ENCODE measurements at places on chromosomes 11 and 22.
A peak's percentile ranks its signal among the peaks of the same experiment; 100 is the strongest.

- no peaks in the 10 kb centered on the region for H3K36me3 ChIP-seq
- H3K27ac ChIP-seq = no peak overlapping the region
- peaks cover 72% of the 10 kb centered on the region for H3K27me3 ChIP-seq
- H3K4me3 ChIP-seq = peak overlapping the region; percentile 53
- peaks cover 11% of the 10 kb centered on the region for H3K4me1 ChIP-seq
Observed at GRCh38 chr11:6319001-6319703, 1.1 kb downstream of the CAVIN3 start.

GRCh38 chr11:127567237-127567932 is 566.8 kb upstream of the KIRREL3 start:
- H3K4me3 ChIP-seq = no peak overlapping the region
- H3K36me3 ChIP-seq = no peaks in the 10 kb centered on the region
- no peaks in the 10 kb centered on the region for H3K27me3 ChIP-seq
- no peak overlapping the region for H3K27ac ChIP-seq
- no peaks in the 10 kb centered on the region for H3K4me1 ChIP-seq

DNA sequence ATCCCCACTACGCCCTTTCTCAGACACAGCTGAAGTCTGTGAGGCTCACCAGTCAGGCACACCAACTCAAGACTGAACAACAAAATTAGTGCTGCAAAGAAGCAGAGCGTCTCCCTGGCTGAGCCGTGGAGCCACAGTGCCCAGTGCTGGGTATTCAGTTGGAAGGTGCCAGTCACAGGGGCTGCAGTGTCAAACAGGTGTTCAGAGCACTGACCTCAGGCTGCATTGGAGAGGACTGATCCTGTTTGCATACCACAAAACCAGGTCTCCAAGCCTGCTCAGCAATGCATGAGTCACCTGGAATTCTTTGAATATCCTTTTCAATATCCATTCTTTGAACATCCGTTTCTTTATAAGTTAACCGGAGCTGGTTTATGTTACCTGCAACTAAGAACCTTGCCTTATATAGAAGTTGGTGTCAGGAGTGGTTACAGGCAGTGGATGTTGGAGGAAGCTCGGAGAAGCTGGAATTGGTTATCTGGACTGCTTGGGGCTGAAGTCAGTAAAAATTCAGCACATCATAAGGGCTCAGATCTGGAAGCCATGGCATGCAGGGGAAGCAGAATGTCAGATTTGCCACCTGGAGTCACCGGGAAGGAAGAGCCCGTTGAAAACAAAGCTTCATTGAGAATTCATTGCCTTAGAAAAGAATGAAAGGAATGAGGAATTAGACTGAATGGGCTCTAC is 30.3 kb downstream of the PDGFB start:
- DNase-seq = no peak
- peaks cover 11% of the 10 kb centered on the region for H3K4me1 ChIP-seq
- no peak overlapping the region for H3K4me3 ChIP-seq
- H3K27ac ChIP-seq = no peak overlapping the region
- H3K36me3 ChIP-seq = no peaks in the 10 kb centered on the region

DNA sequence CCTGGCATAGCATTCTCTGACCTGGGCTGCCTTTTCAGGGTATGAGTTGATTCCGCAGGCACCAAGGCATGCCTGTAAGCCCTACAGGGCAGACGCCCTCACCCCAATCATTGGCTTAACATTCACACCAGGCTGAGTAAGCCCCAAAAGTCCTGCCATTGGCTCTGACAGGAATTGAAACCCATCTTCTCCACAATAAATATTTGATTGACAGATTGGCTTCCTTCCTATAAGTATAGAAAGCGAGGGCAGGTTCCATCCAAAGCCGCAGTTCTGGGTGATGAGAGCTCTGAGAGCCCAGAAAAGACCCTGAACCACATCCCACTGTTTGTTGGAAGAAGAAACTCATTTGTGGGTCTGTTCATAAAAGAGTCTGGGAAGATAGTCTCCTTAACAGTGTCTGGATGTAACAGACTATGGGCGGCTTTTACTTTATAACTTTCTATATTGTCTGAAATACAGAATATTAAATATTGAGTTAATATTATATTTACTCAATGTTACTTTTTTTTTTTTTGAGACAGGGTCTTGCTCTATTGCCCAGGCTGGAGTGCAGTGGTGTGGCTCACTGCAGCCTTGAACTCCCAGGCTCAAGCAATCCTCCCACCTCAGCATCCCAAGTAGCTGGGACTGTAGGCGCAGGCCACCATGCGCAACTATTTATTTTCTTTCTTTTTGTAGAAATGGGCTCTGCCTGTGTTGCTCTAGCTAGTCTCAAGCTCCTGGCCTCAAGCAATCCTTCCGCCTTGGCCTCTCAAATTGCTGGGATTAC is 46.8 kb downstream of the FAM83F start:
- H3K27me3 ChIP-seq = peaks cover 28% of the 10 kb centered on the region
- H3K27ac ChIP-seq = no peak overlapping the region
- DNase-seq = no peak
- H3K4me1 ChIP-seq = peaks cover 5% of the 10 kb centered on the region

DNA sequence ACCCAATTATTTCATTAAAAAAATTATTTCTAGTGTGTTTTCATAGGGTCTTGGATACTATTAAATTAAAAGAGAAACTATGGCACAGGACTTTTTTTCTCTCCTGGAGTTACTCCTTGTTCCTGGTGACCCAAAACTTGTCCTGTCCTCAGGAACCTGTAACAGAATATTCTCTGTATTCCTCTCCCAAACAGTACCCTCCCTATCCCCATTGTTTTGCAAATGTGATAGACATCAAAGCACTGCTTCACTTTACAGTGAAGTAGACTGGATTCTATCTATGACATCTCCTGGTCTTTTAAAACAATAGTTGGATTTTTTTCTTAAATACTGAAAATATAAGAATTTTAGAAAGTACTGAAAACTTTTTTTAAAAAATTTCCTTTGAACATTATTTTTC is 37.2 kb downstream of the FAR1 start:
- no peak overlapping the region for H3K27ac ChIP-seq
- DNase-seq = no peak
- peaks cover 40% of the 10 kb centered on the region for H3K36me3 ChIP-seq
- no peaks in the 10 kb centered on the region for H3K4me1 ChIP-seq

- H3K36me3 ChIP-seq = peaks cover 80% of the 10 kb centered on the region
- H3K4me3 ChIP-seq = no peak overlapping the region
- peaks cover 27% of the 10 kb centered on the region for H3K4me1 ChIP-seq
- DNase-seq = no peak
- peak overlapping the region; percentile 59 for H3K27ac ChIP-seq
- no peaks in the 10 kb centered on the region for H3K27me3 ChIP-seq
Observed at GRCh38 chr11:128765571-128766549, 72.0 kb downstream of the FLI1 start.

- H3K36me3 ChIP-seq = no peaks in the 10 kb centered on the region
- no peak overlapping the region for H3K27ac ChIP-seq
- H3K4me1 ChIP-seq = no peaks in the 10 kb centered on the region
- H3K4me3 ChIP-seq = no peak overlapping the region
- no peak for DNase-seq
Observed at GRCh38 chr22:48943567-48944432, 883.9 kb downstream of the BRD1 start.

- H3K36me3 ChIP-seq = no peaks in the 10 kb centered on the region
- H3K4me3 ChIP-seq = no peak overlapping the region
- no peak overlapping the region for H3K27ac ChIP-seq
- DNase-seq = peak; percentile 71
Observed at GRCh38 chr11:2196970-2197770, 25.6 kb upstream of the TH start.

- H3K36me3 ChIP-seq = no peaks in the 10 kb centered on the region
- H3K27me3 ChIP-seq = peaks cover 16% of the 10 kb centered on the region
- no peak overlapping the region for H3K4me3 ChIP-seq
- H3K27ac ChIP-seq = no peak overlapping the region
Observed at GRCh38 chr22:32627091-32627490, 152.5 kb downstream of the FBXO7 start.

DNA sequence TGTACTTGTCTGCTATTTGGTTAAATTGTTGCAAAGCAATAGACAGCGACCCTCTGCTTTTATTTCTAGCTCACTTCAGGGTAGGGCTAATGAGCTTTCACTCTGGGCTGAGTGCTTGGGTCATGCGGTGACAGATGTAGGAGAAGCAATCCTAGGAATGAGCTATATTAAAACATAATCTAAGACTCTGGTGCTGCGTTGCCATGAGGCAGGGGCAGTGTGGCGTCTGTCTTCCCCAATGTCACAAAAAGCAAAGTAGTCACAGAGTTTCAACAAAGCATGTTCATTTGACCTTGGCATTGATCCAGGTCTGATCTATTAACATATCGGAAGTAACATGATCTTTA is 55.5 kb upstream of the GRAMD1B start:
- H3K27me3 ChIP-seq = no peaks in the 10 kb centered on the region
- DNase-seq = no peak
- no peaks in the 10 kb centered on the region for H3K36me3 ChIP-seq
- no peaks in the 10 kb centered on the region for H3K4me1 ChIP-seq

DNA sequence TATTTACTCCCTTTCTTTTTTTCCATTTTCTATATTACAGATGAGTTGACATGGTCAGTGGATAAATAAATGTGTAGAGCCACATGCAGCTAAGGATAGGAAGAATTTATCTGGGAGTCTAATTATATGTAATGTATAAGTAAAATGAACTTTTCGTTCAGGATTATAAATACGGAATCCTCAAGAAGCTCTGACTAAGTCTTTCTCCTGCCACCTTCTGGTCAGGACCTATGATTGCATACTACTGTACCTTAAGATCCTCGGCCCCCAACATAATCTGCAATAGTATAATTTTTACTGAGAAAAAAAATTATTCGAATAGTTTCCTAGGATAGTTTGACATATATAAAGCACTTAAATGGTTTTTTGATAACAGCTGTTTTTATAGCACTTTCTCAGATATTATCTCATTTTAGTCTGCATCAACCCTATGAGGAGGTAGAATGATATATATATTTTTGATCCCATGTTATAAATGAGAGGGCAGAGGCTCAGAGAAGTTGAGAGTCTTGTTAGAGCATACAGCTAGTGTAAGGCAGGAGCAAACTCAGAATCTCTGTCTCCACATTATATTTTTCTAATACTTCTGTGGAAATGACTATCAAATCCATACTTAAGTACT is 36.1 kb downstream of the CCDC90B start:
- H3K4me1 ChIP-seq = no peaks in the 10 kb centered on the region
- DNase-seq = no peak
- no peaks in the 10 kb centered on the region for H3K27me3 ChIP-seq

DNA sequence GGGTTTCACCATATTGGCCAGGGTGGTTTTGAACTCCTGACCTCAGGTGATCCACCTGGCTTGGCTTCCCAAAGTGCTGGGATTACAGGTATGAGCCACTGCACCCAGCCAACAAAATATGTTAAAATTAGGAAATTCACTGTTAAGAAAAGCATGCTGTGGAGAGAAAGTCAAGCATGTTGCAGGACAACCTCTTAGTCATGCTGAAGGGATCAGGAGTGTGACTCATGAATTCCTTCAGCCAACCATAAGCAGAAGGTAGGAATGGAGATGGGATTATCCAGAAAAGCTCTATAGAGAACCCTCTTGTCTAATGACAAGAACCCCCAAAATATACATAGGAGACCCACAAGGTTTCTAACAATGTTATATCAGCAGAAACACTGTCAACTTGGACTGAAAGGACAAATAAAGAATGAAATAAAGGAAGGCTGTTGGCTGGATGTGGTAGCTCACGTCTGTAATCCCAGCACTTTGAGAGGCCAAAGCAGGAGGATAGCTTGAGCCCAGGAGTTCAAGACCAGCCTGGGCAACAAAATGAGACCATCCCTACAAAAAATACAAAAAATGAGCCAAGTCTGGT is 16.0 kb downstream of the MRTFA start:
- peaks cover 20% of the 10 kb centered on the region for H3K36me3 ChIP-seq
- H3K27ac ChIP-seq = no peak overlapping the region
- no peak overlapping the region for H3K4me3 ChIP-seq
- H3K4me1 ChIP-seq = peaks cover 34% of the 10 kb centered on the region

DNA sequence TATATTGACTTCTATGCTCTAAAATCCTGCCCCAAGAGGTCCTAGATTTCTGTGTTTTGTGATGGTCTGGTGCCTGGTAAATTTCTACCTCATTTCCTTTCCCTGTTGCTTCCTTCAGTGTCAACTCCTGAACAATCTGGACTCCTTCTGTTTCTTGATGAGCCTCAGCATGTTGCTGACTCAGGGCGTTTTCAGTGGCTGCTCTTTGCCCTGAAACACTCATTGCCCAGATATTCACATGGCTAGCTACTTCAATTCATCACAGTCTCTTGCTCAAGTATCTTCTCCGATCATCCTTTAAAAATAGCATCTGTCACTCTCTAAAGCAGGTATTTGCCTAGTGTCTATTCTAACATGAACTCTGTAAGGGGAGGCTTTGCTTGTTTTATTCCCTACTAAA is 526.3 kb upstream of the RAG2 start:
- no peak for DNase-seq
- H3K27ac ChIP-seq = no peak overlapping the region
- H3K4me3 ChIP-seq = no peak overlapping the region
- no peaks in the 10 kb centered on the region for H3K36me3 ChIP-seq
- H3K4me1 ChIP-seq = no peaks in the 10 kb centered on the region

DNA sequence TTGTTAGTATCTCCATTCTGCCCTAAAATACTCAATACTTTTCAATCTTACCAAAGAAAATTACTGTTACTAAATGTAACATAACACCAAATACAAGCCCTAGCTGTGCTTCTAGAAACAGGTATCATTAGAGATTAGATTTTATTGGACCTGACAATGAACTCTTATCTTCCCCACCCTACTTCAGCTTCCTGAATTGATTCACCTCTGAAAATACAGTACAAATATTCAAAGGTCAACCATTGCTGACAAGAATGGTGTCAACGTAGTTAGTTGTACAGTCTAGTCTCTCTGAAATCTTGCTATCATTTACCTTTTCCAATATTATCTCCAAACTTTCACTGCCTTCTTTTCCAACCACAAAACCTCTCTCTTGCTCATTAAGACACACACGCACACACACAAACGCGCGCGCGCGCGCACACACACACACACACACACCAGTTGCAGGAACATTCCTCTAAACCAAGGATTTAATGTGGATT is 22.4 kb downstream of the LRRC4C start:
- no peaks in the 10 kb centered on the region for H3K27me3 ChIP-seq
- H3K4me3 ChIP-seq = no peak overlapping the region
- H3K27ac ChIP-seq = no peak overlapping the region

DNA sequence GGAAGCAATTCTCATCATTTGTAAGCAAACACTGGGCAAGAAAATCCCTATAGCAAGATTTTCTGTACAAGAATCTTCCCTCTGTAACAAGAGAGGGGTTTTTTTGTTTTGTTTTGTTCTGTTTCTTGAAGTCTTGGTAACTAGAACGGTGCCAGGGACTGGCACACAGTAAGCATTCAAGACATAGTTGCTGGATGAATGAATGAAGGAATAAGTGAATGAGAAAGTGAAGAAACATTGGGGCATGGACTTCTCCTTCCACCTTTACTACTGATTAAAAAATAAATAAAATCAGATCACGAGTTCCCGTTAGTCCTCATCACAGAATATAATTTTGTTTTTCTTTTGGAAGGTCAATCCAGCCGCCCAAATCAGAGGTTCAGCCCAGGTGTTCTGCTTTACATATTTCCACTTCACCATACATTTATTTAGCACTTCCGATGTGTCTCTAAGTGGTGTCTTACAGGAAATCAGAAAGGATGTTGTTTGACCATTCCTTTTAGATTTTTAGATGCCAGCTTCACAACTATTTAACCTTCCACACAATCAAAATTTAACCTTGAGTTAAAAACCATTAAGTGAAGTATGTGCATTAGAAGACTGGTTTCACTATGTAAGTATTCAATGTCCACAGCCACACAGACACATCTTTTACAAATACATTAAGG is 281.2 kb downstream of the CADM1 start:
- DNase-seq = no peak
- no peaks in the 10 kb centered on the region for H3K27me3 ChIP-seq
- H3K4me3 ChIP-seq = peak overlapping the region; percentile 48
- no peaks in the 10 kb centered on the region for H3K36me3 ChIP-seq
- H3K27ac ChIP-seq = peak overlapping the region; percentile 97

GRCh38 chr22:33832558-33833151 is 87.6 kb downstream of the LARGE1 start:
- H3K4me1 ChIP-seq = no peaks in the 10 kb centered on the region
- H3K27me3 ChIP-seq = peaks cover 5% of the 10 kb centered on the region
- H3K27ac ChIP-seq = no peak overlapping the region
